ENCODE measurements at places on chromosomes 2 and 18.

GRCh38 chr2:120343100-120343432, 2.9 kb upstream of the INHBB start:
- no peak for DNase-seq

DNA sequence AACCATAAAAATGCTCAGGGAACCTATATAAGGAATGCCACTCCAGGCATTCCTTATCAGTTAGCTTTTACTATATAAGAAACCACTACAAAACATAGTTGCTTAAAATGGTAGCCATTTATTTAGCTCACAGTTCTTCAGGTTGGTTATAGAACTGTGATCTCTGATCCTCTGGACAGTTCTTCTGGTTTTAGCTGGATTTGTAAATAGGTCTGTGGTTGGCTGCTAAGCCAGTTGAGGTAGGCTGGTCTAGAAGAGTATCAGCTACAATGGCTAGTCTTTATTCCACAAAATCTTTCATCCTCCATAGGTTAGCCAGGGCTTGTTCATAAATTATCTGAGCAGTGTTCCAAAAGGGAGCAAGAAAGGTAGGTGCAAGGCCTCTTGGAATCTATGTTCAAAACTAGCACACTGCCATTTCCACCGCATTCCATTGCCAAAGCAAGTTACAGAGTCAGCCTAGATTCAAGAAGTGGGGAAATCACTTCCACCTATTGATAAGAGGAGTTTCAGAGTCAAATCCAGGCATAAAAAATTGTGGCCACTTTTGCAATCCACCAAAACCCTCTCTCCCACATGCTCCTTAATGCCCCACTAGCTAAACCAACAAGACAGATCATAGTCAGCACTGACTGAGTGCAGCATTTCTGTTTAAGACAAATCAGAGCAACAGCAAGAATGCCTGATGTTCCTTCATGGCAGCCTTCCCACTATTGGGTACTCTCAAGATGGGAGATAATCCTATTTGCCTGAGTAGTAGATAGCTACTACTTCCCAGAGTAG, 146.4 kb downstream of the IRS1 start:
- DNase-seq, result no peak

- DNase-seq, result no peak
Observed at GRCh38 chr18:49584394-49584793, 22.5 kb downstream of the LIPG start.

DNA sequence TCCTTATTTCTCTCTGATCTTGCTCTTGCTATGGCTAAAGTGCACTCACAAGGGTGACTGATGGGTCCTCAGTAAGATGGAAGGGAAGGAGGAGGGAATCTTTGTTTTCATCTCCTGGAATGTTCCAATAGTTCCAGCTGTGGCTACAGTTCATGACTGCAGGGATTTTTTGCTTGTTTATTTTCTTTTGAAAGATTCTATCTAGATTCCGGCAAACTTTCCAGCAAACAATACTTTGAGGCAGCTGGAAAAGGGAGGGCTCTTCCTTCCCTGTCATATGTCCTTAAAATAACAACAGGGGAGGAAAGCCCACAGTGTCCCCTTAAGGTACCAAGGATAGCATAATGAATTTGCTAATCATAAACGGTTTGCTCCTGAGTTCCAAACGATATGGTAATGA, 111.3 kb upstream of the SLC14A2 start:
- DNase-seq, result no peak

DNA sequence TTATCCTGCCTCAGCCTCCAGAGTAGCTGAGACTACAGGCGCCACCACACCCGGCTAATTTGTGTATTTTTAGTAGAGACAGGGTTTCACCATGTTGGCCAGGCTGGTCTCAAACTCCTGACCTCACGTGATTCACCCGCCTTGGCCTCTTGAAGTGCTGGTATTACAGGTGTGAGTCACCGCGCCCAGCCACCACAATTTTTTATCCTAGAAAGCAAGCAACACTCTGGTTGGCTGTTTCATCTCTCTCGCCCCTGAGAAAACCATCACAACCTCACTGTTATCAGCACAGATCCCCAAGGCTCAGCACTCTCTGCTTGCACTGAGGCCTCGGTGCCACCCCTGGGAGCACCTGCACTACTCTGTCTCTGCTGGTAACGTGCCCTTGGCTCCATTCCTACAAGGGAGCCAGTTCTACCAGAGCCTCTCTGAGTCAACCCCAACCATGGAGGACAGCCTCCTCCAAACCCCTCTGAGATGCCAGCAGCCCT, 134.8 kb upstream of the AGAP1 start:
- no peak for DNase-seq

Measured in mesendoderm (in vitro differentiated cells).